ENCODE measurements at places on chromosomes 16 and 17. TPM values are rescaled to one million over a fixed set of nuclear protein-coding genes. Genes with fewer than 3 reads are reported as not detected.
A peak's percentile ranks its signal among the peaks of the same experiment; 100 is the strongest.

DNA sequence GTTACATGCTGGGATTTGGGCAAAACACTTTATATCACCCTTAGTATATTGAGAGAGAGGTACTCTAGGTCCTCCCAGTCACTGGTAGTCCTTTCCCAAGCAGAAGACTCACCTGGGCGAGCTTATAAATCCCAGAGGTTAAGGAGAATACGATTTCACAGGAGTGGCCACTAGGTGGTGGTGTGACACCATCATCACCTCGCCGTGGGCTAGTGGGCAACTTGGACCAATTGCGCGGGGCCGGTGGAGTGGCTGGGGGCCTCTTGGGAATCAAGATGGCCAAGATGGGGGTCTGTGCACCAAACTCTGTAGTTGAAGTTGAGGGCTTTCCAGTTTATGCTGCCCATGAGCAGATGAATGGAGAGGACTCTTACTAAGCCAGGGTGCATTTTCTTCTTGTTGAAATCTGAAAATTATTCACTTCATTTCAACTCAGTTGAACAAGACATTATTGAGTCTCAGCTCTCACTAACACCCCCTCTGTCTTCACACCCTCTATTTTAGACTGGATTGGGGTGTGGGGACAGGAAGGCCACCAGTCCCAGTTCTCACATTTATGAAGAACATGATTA is 38.2 kb upstream of the PIRT start:
- peak; percentile 37 for DNase-seq

DNA sequence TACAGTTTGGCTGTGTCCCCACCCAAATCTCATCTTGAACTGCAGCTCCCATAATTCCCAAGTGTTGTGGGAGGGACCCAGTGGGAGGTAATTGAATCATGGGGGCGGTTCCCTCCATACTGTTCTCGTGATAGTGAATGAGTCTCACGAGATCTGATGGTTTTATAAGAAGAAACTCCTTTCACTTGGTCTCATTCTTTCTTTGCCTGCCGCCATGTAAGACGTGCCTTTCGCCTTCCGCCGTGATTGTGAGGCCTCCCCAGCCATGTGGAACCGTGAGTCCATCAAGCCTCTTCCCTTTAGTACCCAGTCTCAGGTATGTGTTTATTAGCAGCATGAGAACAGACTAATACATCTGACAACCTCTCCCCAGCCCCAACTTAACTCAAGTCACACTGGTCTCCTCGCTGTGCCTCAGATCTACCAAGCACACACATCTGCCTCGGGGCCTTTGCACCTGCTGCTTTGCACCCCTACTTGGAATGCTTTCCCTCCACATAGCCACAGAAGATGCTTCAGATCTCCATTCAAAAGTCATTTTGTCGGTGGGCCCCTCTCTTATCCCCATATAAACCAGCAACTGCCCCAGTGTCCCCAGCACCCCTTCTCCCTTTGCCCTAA is 74.4 kb downstream of the RPH3AL start:
- no peak for DNase-seq

GRCh38 chr16:2771496-2772402 is 5.3 kb downstream of the ELOB start:
- peak; percentile 4 for DNase-seq

DNA sequence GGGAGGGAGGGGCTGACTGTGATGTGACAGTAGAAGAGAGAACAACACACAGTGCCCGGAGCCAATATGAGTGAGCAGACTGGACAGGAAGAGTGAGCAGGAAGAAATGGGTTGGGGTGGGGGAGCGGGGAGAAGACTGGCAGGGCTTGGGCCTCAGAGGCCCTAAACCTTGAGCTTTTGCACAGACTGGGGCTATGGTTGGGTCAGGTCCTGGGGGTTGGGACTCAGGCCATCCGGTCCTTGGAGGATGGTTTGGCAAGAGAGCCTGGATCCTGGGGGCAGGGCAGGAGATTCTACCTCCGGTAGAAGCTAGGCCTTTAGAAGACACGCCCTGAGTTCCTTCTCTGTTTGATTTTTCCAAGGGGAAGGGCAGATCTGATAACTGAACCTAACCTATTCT is 1.1 kb downstream of the CAMTA2 start:
- DNase-seq, result no peak

DNA sequence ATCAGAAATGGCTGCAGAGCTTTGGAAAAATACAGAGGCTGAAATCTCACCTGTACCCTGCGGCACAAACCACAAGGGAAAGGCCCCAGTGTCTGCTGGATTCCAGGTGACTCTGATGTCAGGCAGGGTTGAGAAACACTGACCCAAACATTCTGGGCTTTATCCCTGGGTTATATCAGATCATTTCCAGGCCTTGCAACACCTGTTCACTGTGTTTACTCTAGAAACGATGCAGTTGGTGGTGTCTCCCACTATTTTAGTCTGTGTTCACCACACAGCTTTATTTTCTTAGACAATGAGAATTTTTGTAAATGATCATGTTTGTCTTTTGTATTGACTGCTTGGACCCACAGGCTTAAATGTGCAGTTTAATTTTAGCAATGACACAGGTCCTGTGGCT is 151.5 kb upstream of the SDK2 start:
- DNase-seq, result no peak

DNA sequence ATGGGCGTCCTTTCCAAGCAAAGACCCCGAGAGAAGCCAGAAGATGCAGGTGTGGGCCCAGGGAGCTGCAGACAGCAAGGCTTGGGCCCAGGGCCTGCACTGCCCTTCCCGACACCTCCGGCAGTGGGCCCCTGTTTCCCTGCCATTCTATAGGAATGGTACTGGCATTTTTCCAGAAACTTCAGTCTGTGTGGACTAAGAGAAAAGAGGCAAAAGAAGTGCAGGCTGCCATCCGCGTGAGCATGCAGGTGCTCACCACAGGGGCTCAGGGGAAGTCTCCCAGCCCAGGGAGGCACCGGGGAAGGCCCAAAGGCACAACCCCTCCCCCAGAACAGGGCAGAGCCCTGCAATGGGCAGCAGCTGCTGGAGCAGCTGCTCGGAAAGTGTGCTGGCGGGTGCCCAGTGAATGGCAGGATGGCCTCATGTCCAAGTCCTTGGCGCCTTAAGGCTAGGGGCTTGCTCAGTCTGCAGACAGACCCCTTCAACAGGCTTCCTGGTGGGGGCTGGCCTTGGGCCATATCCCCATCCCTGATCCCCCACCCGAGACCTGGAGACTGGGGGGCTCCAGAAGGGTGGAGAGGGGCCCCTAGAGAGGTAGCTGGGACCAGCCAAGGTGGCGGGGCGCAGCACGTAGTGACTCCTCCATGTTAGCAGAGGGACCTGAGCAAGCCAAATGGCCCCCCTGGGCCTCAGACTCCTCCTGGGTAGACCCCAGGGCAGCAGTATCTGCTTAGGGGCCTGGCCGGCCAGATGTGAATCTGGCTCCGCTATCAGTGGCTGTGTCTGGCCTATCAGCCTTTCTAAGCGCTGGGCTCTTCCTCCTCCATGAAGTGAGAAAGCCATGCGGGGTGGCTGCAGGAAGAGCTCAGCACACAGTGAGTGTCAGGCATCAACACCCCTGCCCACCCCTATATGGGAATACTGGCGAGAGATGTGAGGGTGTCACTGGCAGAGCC is 6.7 kb upstream of the TPPP3 start:
- no peak for DNase-seq

DNA sequence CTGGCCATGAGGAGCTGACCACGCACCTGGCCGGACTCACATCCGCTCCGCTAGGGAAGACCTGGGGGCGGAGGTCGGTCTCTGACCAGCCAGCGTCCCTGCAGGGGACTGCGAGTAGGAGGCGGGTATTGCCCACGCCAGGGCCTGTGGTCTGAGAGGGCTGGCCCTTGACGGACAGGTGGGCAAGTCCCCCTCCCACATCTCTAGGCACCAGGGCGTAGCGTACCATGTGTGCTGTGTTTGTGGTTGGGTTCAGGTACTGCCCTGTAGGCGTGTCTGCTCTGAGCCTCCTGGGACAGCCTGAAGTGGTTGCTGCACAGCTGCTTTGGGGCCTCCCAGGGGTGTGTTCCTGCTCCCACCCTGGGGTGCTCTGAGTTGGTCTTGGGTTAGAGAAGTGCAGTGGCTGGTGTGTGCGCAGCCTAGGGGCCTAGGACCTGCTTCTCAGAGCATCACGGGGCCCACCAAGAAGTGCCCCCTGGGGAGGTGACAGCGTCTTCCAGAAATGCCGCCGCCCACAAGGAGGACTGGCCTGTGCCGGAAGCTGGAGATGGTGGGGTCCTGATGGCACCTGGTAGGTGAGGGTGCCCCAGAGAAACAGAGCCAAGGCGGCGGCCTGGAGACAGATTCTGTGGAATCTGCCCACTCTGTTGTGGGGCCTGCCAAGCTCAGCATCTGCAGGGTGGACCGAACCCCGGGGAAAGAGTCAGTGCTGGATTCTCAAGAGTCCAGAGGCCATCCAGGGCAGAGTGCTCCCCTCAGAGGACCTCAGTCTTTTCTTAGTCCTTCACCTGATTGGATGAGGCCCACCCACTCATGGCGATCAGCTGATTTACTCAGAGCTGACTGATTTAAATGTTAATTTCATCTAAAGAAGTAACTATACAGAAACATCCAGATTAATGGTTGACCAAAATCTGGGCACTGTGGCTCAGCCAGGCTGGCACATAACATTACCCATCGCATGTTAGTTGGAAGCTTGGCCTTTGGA is 48.3 kb downstream of the WDR45B start:
- DNase-seq, result no peak

DNA sequence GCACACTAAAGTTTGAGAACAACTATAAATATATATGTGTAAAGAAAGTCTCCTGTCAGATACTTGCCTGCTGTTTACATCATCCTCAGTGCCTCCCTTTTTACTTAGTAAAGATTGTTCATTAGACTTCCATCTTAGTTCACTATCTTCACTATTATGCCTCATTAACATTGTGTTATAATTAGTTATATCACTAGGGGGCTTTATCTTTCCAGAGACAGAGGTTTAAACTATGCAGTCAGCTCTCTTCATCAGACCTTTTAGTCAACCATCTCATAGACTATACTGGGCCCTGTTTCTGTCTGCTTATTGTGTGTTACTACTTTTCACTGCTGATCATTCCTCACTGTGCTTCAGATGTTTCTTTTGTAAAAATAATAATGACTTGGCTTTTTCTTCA is 630.8 kb upstream of the KIF2B start:
- no peak for DNase-seq

DNA sequence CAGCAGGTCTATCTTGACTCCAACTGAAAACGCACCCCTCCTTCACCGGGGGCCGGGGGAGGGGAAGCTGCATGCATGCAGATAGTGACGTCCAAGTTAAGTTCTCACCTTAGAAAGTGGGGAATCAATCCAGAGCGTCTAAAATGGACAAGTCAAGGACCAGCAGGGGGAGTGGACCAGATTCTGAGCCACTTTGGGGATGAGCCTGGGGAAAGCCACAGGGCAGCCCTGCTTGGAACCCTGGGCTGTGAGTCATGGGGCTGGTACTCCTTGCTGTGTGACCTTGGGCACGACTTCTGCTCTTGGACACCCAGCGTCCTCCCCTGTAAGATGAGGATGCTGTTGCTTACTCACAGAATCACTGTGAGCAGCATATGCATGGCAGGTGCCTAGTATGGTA is 9.1 kb downstream of the TNFRSF13B start:
- no peak for DNase-seq

GRCh38 chr16:1309888-1310831 is 724 bp downstream of the UBE2I start:
- DNase-seq, result peak; percentile 68

SLC16A11 gene
- 0.64 TPM for total RNA-seq

TBC1D16 gene
- 17.0 TPM for total RNA-seq

CCL2 gene
- total RNA-seq, result not detected

All from activated naive CD4-positive, alpha-beta T cell treated with anti-CD3 and anti-CD28 coated beads for 36 hours (primary cell).